NCI-H1092 (cell line): ENCODE measurements at places on chromosomes 4 and X.

- DNase-seq, result no peak
Observed at GRCh38 chrX:22220941-22221340, 51.8 kb upstream of the CBLL2 start.

DNA sequence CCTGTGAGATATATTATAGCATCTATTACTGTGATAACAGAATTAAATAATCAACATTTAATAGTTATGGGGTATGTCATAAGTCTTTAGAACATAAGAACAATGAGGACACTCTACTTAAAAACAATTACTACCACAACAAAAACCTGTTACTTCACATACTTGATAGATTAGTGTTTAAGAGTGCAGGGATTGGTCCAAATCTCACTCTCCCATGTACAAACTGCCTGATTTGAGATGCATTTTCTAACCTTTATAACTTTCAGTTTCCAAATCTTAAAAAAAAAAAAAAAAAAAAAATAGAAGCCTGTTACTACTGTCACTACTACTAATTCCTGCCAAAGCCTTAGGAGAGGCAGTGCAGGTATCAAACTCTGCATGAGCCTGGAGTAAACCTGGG, 5.6 kb downstream of the PCDH18 start:
- no peak for DNase-seq

DNA sequence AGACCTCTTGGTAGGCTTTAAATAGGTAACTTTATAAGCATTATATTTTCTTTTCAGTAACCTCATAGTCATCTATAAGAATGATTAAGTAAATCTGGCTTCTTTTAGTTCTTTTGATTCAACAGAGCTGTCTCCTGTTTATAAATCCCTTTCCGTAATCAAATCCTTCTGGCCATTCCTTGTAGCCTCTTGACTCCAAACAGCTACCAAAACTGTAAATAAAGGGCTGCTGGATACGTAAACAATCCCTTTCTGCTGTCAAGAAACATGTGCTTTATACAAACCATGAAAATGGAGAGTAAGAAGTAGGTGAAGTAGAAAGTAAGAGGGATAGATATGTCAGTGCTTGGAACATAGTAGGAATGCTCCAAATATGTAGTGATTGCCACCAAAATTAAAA, 183.2 kb upstream of the CASK start:
- no peak for DNase-seq

DNA sequence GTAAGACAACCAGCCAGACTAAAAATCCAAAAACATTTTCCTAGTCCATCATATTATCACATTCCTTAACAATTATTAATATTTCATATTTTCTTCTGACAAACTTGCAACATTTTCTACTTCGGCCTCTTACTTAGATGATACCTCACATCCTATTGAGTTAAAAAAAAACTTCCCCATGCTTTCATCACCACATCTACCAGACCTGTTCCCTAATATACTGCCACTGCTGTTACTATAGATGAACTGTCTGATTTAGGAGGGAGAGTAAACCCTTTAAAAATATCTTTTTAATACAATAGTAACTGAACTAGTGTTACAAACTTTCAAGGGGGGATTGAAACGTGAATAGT, 1.5 kb downstream of the FAM200B start:
- DNase-seq, result no peak

DNA sequence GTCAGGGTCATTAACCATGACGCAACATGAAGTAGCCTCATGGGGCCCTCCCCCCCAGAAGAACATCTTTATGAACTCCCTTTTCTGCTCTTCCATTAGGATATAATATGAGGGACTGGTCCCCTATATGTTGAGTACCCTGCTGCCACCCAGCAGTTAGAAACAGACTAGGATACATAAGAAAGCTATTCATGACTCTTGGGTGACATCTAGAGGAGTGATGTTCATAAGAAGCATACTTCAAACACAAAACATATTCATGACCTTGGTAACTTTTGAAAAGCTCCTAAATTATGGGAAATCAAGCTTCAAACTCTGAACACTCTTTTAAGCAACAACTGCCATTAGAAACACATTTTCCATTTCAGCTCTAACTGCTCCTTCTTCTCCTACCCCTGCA, 155.2 kb upstream of the SPIN4 start:
- peak; percentile 4 for DNase-seq

DNA sequence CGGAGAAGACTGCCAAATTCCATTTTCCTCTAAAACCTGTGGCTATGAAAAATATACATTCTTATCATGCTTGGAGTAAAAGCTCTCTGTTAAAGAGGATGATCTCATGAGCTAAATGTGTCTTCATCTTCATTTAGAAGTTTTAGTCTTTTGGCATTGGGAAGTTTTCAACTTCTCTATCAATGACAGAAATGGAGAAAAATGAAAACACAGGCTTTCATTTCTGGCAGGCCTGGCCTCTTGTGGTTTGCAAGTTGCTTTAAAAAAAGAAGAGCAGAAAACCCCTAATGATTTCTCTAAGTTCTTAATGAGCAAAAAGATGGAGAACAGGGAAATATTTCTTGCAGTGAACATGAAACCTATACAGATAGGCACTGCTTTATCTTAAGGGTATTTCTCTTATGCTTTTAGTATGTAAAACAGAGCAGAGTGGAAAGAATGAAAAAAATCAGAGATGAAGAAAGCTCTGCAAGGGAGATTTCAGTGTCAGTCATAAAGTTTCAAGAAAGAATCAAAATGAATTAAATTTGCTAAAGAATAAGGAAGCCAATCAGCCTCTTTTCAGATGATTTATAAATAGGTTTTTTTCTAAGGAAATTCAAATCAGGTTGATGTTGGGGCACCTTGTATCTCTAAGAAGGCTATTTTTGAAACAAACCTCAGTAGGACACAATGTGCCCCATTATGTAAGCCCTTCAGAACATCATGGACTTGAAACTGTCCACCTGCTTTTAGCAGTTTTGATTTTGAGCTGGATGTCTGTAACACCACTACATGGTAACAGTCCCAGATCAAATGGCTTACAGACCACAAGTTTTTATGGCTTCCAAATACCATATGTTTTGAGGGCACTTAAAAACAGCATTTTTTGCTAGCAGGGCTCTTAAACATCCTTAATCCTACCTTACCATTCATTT, 225.0 kb downstream of the GRIA3 start:
- no peak for DNase-seq

DNA sequence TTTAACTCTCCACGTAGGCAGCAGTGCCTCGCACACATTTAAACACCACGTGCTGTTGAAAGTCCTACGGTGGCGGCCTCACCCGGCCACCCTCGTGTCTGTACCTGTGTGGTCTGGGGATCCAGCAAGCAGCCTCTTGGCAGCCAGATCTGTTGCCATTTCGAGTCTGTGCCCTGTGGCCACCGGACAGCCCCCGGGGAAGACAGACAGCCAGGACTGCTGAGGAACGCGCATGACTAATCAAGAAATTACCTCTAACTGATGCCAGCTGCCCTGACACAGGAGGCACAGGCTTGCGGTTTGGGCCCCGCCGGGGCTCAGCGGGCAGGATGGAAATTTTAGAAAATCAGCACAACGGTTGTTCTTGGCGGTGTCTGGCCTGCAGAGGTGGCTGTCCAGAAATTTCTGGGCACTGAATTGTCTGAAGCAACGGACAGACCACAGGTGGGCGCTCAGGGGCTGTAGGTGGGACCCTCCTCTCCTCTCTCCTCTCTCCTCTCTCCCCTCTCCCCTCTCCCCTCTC, 15.6 kb upstream of the ASMTL start:
- DNase-seq, result no peak

- DNase-seq, result no peak
Observed at GRCh38 chr4:7186031-7186430, 6.3 kb upstream of the SORCS2 start.

- no peak for DNase-seq
Observed at GRCh38 chr4:173119818-173120217, 48.8 kb upstream of the GALNT7 start.

- DNase-seq, result no peak
Observed at GRCh38 chr4:142329313-142329712, 516.8 kb downstream of the INPP4B start.

GRCh38 chr4:153616006-153616555, 68.0 kb upstream of the TLR2 start:
- no peak for DNase-seq

DNA sequence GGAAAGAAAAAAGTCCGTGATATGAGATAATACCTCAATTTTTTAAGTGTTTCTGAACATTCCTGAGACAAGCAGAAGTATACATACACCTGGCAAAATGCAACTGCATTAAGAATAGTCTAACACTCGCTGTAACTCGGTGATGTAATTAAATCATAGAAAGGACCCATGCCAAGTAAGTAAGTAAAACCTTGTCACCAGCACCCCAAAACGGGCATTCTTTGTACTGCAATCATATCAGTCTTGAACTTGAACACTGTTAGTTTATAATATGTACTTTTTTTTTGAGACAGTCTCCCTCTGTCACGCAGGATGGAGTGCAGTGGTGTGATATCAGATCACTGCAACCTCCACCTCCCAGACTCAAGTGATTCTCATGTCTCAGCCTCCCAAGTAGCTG, 47.4 kb downstream of the SMIM14 start:
- DNase-seq, result no peak

DNA sequence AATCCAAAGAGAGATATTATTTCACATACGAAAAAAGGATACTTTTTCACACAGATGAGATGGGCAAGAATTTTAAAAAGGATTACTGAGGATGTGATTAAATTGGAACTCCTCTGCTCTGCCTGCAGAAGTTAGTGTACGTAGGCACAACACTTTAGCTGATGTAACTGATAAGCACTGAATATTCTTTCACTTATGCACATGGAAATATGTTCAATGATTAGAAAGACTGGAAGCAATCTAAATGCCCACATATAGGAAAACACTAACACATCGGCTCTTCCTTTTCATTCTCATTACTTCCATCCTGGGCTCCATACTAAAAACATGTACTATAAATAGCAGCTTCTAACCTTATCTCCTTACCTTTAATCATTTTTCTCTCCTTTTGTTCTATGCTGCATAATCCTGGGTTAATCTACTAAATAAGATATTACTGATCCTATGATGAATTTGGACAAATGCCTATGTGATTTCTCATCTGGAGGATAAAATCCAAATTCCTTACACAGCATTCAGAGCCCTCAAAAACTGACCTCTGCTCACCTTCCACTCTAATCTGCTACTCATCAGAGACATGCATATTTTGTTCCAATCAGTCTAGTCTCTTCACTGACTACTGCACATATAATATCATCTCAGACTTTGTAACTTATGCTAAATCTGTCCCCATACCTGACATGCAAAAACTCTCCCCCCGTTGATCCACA, 197.8 kb downstream of the PDGFC start:
- no peak for DNase-seq

DNA sequence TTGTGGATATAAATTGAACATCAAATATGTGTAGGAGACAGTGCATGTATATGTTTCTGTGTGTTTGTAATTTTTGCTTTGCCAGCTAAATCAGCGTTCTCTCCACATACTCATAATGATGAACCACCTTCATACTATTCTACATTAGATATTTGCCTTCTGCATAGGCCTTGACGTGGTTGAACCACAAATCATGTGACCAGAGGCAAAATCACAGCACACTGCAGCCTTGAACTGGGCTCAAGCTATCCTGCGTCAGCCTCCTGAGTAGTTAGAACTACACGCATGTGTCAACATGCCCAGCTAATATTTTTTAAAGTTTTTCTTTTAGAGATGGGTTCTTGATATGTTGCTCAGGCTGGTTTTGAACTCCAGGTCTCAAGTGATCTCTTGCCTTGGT, 9.5 kb downstream of the UBQLN2 start:
- no peak for DNase-seq

GRCh38 chr4:152676052-152676854, 3.5 kb downstream of the TMEM154 start:
- no peak for DNase-seq

DNA sequence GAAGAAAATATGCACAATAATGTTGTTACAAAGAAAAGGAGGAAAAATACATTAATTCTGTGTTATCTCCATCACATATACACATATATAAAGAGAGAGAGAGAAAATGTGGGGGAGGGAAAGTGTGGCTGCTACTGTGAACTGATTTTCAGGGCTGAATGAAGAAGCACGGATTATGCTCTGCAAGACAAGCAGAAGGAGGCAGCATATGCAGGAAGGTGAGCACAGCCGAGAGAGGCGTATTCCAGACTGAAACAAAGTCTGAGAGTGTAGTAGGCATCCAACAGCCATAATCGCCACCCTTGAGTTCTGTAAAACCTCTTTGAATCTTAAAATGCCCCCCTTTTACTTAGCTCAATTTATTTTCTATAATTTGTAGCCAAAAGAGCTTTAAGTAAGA, 1081.8 kb upstream of the GRID2 start:
- no peak for DNase-seq

- no peak for DNase-seq
Observed at GRCh38 chr4:11468901-11469300, 40.2 kb upstream of the HS3ST1 start.

- no peak for DNase-seq
Observed at GRCh38 chr4:113077575-113077974, 28.1 kb downstream of the ANK2 start.

- DNase-seq, result no peak
Observed at GRCh38 chr4:80036949-80037685, 35.9 kb downstream of the ANTXR2 start.

DNA sequence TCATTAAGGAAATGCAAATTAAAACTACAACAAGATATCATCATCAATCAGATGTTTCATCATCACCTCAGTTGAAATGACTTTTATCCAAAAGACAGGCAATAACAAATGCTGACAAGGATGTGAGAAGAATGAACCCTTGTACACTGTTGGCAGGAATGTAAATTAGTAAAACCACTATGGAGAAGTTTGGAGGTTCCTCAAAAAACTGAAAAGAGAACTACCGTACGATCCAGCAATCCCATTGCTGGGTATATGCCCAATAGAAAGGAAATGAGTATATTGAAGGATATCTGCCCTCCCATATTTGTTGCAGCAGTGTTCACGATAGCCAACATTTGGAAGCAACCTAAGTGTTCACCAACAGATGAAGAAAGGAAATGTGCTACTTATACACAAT, 50.6 kb upstream of the STARD8 start:
- DNase-seq, result no peak

DNA sequence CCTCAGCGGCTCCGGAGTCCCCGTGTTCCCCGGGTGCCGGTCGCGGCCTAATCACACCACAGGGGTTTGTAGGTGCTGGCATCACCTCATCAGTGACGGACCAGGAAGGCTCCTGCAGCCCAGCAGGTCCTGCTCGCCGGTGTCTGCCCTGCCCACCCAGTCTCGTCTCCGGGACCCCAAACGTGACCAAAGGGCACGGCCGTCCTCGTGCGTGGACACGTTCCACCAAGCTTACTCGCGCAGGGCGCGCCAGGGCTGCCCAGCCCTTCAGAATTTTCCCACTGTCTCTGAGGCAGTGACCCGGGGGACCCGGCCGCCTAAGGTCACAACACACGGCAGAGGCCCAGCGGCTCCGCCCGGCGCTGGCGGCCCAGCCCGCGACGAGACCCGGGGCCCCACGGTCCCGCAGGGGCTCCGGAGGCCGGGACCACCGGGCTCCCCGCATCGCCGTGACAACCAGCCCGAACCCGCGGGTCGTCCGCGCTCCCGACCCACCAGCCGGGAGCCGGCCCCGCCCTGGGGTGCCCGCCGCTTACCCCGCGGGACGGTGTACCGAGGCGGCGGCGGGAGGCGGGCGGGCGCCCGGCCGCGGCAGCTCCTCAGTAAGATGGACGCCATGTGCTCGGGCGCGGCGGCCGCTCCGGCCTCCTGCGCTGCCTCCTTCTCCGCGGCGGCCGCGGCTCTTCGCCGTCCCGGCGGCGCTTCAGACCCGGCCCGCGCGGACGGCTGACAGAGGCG, 454 bp downstream of the LETM1 start:
- no peak for DNase-seq
